ENCODE measurements at places on chromosomes 2 and 18.

DNA sequence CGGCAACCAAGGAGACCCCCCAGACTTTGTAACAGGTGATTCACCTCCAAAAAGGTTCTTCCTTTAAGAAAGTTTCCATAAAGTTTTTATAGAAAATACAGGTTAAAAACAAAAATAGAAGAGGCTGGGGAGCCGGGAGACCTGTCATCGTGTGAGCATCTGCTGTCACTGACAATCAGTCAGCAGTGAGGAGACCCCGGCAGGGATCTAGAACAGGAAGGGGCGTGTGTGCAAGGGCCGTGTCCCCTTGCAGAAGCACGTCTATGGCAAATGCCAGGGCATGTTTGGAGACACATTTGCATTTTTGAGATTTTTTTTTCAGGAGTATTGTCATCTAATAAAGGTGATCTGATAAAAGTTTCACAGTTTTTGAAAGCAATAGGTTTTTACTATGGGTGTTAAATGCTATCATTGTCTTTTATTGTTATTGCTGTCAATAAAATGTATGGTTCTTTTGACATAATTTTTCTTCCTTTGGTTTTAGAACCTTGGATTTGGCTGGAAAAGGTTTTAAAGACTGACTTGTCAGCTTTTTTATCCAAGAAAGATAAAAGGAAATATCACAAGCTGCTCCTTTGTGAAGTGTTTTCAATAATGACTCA, 52.1 kb downstream of the MTCL1 start:
- DNase-seq: no peak

- no peak for DNase-seq
Measured at GRCh38 chr2:160602073-160602472, 108.5 kb upstream of the RBMS1 start.

DNA sequence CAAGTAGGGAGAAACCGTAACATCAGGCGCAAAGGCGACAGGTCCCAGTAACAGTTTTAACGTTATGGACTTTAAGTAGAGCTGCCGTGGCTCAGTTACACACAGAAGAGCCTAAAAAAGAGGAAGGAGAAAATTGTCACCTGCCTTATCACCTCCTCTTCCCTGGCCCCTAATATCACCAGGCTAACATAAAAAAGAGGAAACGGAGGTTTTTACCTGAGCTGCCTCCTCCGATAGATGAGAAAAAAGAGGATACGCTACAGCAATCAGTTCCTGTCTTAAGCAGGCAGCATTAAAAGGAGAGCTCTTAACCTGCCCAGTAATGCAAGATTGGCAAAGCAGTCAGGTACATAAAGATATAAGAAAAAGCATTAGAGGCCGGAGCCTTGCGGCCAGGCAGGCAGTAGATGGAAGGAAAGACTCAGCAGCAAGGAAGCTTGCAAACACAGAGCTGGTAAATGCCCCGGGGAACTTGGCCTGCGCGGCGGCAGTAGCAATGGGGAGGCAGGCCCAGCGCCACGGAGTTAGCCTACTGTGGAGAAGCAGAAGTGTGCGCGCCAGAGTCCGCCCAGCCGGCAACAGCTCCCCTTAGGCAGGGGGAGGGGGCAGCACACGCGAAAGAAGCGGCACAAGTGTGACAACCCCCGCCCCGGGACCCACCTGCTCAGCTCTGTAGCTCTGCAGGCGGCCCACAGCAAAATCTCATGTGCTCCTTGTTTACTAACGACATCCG, 116.3 kb upstream of the SCN7A start:
- DNase-seq: no peak

DNA sequence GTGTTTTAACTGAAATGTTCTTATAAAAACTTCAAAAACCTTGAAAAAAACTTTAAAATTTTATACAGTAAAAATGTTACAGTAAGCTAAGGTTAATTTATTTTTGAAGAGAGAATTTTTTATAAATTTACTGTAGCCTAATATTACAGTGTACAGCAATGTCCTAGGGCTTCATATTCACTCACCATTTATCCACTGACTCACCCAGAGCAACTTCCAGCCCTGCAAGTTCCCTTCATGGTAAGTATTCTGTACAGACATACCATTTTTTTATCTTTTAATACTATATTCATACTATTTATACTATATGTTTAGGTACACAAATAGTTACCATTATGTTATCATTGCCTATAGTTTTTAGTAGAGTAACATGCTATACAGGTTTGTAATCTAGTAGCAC, 396.7 kb upstream of the MMADHC start:
- DNase-seq: no peak

DNA sequence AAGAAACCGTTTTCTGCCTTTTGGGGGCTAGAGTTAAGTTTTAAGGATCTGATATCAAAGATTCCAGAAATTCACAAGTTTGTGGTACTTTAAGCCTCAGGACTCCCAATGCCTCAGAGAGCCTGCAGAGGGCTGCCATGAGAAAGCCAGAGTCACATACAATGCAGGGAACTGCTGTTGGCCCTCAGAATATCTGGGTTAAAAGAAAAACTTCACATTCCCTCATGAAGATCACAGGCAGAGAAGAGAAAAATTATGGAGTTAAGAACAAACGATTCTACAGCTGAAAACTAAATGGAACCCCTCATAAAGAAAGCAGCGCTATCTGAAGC, 39.5 kb downstream of the HDAC4 start:
- DNase-seq: no peak

- DNase-seq: no peak
Measured at GRCh38 chr2:112255875-112256274, 1.0 kb upstream of the ZC3H8 start.

GRCh38 chr18:10928772-10929373, 220.5 kb downstream of the PIEZO2 start:
- DNase-seq: no peak

DNA sequence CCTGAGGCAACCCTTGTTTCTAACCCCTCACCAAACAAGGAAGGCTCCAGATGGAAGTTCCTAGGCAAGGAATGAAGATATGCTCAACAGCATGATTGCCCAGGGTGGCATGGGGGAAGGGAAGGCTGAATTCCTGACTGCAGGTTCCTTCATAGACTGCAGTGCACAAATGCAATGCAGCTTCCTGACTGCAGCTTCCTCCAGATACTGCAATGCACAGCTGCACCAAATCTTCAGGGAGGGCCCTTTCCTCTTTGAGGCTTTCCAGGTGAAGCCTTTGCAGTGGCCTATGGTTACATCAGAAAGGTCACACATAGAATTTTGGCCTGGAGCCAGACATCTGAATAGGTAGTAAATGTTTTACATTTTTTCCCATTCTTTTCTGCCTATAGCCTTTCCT, 58.8 kb upstream of the DYNAP start:
- DNase-seq: no peak

- DNase-seq: no peak
Measured at GRCh38 chr2:121287146-121287798, 2.3 kb upstream of the TFCP2L1 start.

All from activated CD8-positive, alpha-beta memory T cell treated with anti-CD3 and anti-CD28 coated beads for 1 hour (primary cell).